ENCODE measurements at places on chromosomes 2 and 18. TPM values are rescaled to one million over a fixed set of nuclear protein-coding genes. Genes with fewer than 3 reads are reported as not detected.
A peak's percentile ranks its signal among the peaks of the same experiment; 100 is the strongest.

Gene LOXHD1
- 0.59 TPM for total RNA-seq

Gene DSC2
- 72.9 TPM for total RNA-seq

DNA sequence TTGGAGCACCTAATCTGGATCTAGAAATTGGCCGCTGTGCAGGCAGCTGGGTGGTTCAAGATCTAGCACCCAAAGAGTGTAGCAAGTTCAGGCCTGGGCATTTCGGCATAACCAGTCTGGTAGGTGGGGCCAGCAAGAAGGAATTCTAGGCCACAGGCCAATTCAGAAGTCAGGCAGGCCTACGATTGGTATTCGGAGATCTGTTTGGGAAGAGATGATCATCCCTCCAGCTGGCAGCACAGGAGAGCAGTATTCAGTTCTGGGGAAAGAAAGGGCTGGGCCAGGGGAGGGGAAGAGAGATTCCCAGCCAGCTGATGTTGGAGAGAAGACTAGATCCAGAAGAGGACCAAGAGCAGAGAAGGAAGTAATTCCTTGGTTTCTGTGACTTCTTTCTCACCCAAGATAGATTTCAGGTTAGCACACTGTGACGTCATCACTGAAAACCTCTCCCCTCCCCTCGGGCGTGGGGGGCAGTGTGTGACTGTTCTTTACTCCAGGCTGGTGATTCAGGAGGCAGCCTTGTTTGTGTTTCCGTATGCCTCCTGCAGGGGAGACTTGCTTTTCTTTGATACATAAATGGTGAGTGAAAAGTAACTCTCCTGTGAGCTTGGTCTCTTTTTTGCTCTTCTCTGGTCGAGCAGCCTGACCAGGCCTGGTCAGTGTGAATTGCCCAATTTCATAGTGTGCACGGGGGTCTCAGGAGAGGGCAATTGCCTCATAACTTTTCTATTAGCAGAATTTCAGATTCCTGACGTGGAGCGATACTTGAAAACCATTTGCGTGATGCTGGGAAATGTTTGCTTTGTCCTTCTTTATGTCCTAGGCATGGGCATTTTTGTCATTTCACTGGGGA is 61.1 kb downstream of the MEIS1 start:
- no peaks in the 10 kb centered on the region for H3K36me3 ChIP-seq
- peak; percentile 72 for DNase-seq
- H3K4me1 ChIP-seq: peaks cover 11% of the 10 kb centered on the region
- H3K27ac ChIP-seq: peak overlapping the region; percentile 77
- H3K27me3 ChIP-seq: no peaks in the 10 kb centered on the region
- no peak overlapping the region for H3K4me3 ChIP-seq

DNA sequence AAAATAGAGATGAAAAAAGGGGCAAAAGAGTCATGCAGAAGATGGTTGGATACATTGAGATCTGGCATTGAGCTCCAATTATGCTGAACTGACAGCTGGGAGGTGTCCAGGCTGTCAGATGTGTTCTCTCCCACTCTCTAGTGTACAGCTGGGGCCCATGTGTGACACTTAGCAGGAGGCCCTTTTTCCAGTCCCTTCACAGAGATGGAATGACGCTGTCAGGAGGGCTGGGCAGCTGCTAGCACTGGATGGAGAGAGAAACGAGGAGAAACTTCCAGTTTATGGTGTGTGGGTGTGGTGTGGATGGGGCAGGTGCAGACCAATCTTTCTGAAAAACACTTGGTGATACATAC is 437.7 kb upstream of the HS6ST1 start:
- DNase-seq: no peak
- H3K27ac ChIP-seq: no peak overlapping the region
- H3K27me3 ChIP-seq: no peaks in the 10 kb centered on the region
- H3K36me3 ChIP-seq: no peaks in the 10 kb centered on the region

DNA sequence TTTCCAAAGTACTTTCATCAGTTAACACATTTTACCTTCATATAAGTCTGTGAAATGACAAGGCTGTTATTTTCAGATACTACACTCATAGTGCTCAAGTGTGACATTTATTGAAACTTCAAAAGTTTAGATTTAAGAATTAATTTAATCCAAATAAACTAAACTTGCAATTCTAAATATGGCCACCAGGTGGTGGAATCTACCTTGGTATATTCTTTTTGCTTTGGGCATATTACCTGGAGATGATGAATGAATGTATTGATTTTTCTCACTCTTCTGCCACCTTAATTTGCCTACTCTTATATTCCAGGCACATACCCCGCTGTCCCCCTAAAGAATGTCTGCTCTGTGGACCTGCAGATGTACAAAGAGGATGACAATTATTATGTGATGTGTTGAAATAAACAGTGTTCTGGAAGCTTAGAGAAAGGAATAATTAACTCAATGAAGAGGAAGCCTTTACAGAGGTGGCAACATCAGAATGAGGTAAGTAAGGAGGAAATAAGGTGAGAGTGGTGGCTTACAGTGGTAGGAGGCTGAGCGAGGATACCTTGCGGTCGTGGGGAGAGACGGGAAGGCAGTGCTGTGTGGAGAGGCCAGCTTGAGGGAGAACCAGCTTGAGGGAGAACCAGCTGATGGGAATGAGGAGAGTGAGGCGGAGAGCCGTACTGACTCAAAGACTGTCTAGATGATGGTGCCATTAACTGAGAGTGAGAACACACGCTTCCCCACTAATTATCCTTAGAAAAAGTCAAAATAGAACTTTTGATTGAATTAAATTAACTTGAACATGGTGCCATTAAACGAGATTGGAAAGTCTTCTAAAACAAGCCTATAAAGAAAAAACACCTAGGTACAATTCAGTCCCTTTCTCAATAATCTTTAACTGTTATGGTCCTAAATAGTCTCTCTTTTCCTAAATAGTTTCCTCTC is 179.5 kb downstream of the CELF4 start:
- H3K4me1 ChIP-seq: no peaks in the 10 kb centered on the region
- H3K4me3 ChIP-seq: no peak overlapping the region
- H3K27ac ChIP-seq: no peak overlapping the region
- no peaks in the 10 kb centered on the region for H3K27me3 ChIP-seq

GRCh38 chr2:67792681-67793091 is 270.1 kb downstream of the C1D start:
- DNase-seq: no peak
- no peak overlapping the region for H3K27ac ChIP-seq
- H3K4me3 ChIP-seq: no peak overlapping the region
- no peaks in the 10 kb centered on the region for H3K36me3 ChIP-seq
- peaks cover 8% of the 10 kb centered on the region for H3K4me1 ChIP-seq

- H3K27me3 ChIP-seq: no peaks in the 10 kb centered on the region
- no peaks in the 10 kb centered on the region for H3K4me1 ChIP-seq
- no peak overlapping the region for H3K27ac ChIP-seq
Observed at GRCh38 chr18:68177807-68178702, 536.9 kb downstream of the TMX3 start.

- H3K27ac ChIP-seq: no peak overlapping the region
- DNase-seq: no peak
- no peaks in the 10 kb centered on the region for H3K4me1 ChIP-seq
- H3K27me3 ChIP-seq: no peaks in the 10 kb centered on the region
- H3K36me3 ChIP-seq: no peaks in the 10 kb centered on the region
- no peak overlapping the region for H3K4me3 ChIP-seq
Observed at GRCh38 chr18:45666520-45666919, 51.2 kb downstream of the SLC14A2 start.

DNA sequence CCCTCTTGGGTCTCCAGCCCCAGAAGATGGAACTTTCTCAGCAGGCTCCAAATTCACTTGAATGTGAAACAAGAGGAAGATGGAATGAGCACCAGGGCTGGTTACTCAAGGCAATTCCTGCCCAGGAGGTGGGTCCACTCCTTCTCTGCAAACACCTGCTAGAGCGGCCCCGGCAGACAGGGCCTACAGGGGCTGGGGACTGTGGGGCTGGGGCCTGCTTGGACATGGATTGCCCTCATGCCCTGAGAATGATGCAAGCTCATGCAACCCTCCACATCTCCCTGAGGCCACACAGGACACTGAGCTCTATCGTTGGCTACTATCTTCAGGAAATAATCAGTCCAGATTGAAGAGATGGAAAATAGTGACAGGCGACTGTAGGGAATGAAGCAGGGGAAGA is 39.1 kb downstream of the TFCP2L1 start:
- H3K4me1 ChIP-seq: no peaks in the 10 kb centered on the region
- H3K27me3 ChIP-seq: no peaks in the 10 kb centered on the region
- no peak overlapping the region for H3K27ac ChIP-seq
- DNase-seq: no peak

DNA sequence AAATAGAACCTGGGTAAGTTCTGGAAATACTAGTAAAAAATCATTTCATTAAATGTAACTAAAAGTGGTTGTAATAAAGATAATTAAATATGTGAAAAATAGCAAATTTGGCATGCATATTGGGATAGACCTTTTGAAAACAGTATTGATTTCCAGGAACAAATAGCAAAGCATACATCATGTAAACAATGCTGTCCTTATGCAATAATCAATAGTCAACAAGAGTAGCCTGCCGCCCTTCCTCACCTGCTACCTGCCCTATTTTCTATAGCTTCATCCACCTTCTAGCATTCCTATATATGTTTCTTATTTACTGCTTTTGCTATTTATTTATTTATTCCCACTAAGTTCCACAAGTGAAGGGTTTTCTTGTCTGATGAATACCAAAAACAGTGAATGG is 35.1 kb upstream of the KYNU start:
- H3K27me3 ChIP-seq: no peaks in the 10 kb centered on the region
- H3K27ac ChIP-seq: no peak overlapping the region
- H3K36me3 ChIP-seq: no peaks in the 10 kb centered on the region
- DNase-seq: no peak
- no peaks in the 10 kb centered on the region for H3K4me1 ChIP-seq

GRCh38 chr2:36918307-36918706 is 48.0 kb downstream of the STRN start:
- H3K27me3 ChIP-seq: no peaks in the 10 kb centered on the region
- H3K4me1 ChIP-seq: no peaks in the 10 kb centered on the region
- H3K36me3 ChIP-seq: no peaks in the 10 kb centered on the region
- DNase-seq: no peak
- no peak overlapping the region for H3K27ac ChIP-seq
- H3K4me3 ChIP-seq: no peak overlapping the region

- DNase-seq: no peak
- H3K36me3 ChIP-seq: no peaks in the 10 kb centered on the region
- no peak overlapping the region for H3K27ac ChIP-seq
- no peak overlapping the region for H3K4me3 ChIP-seq
- no peaks in the 10 kb centered on the region for H3K27me3 ChIP-seq
- H3K4me1 ChIP-seq: no peaks in the 10 kb centered on the region
Observed at GRCh38 chr2:83217854-83218253, 1241.2 kb downstream of the SUCLG1 start.

GRCh38 chr2:241364781-241365180 is 8.7 kb downstream of the FARP2 start:
- no peaks in the 10 kb centered on the region for H3K36me3 ChIP-seq
- no peak overlapping the region for H3K27ac ChIP-seq
- no peaks in the 10 kb centered on the region for H3K27me3 ChIP-seq
- no peak for DNase-seq
